Renal pelvis (tissue), 12 donors: ENCODE measurements at places on chromosomes 1 and 21. TPM values are rescaled to one million over a fixed set of nuclear protein-coding genes. Genes with fewer than 3 reads are reported as not detected.

ITLN2 gene
- not detected for polyA plus RNA-seq

RORC gene
- polyA plus RNA-seq, result 1.3 TPM

COL24A1 gene
- polyA plus RNA-seq, result 1.8 TPM

FH gene
- polyA plus RNA-seq, result 95.6 TPM

DHCR24 gene
- 110 TPM for polyA plus RNA-seq

DNA sequence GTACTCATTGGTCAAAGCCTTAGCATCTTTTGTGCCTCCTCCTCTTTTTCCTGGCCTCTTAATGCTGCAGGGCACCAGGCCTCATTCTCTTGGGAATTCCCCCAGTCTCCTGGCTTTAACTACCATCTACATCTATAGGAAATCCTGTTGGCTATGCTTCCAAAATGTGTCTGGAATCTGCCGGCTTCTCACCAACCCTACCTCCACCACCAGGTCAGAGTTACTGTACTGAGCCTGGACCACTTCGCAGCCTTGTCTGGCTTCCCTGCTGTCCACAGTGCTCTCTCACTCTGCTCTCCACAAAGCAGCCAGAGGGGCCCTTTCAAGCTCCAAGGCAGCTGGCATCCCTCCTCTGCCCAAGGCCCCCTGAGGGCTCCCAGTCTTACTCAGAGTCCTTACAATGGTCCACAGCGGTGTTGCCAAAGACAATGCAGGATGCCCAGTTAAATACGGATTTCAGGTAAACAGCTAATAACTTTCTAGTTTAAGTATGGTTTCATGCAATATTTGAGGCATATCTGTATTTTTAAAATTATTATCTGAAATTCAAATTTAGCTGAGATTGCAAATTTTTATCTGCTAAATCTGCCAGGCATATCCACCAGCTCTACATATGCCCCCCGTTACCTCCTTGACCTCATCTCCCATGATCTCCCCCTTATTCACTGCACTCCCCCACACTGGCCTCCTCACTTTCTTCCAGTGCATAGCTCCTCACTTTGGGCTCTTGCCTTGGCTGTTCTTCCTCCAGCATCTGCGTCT, 34.5 kb upstream of the FAM163A start:
- no peak for DNase-seq

GRCh38 chr1:66351913-66352312, 182.0 kb upstream of the SGIP1 start:
- DNase-seq, result no peak

- no peak for DNase-seq
Measured at GRCh38 chr1:183730107-183730724, 74.7 kb upstream of the RGL1 start.

- DNase-seq, result no peak
Measured at GRCh38 chr1:40072142-40072541, 24.9 kb downstream of the PPT1 start.
